ENCODE measurements at places on chromosomes 1 and 21.

- no peak for DNase-seq
Measured at GRCh38 chr1:193525917-193526710, 339.7 kb upstream of the B3GALT2 start.

GRCh38 chr1:85580872-85581801, 576 bp downstream of the CCN1 start:
- DNase-seq: peak; percentile 67

DNA sequence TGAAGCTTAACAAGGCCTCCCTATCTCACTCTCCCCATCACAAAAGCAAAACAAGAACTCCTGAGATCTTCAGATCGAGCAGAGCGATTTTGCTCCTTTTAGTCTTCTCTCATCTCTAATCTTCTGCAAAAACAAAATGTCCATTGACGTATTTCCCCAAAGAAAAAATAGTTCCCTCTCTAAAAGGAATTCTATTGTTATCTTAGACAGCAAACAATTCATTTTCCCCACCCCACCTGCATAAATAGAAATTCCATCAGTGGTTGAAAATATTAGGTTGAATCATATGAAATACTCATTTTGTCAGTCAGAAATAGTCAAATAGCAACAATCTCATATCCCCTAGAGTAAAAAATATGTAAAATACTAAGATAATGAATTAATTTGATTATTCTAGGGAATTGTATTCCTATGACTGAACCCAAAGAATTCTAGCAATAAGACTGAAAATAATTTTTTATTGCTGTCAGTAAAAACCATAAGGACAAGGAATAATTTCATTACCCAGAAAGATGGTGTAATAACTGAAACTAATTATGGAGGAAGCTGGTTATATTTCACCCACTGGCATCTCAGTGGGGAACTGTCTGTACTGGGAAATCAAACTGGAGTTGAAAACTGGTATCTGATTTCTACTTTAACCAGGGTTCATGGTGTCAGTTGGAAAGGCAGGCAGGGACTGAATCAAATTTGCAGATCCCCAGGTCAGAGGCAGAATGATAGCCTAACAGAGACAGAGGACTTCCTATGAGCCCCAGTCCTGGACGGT, 51.3 kb downstream of the RHOU start:
- DNase-seq: no peak

- no peak for DNase-seq
Measured at GRCh38 chr1:206506405-206507283, 687 bp upstream of the RASSF5 start.

DNA sequence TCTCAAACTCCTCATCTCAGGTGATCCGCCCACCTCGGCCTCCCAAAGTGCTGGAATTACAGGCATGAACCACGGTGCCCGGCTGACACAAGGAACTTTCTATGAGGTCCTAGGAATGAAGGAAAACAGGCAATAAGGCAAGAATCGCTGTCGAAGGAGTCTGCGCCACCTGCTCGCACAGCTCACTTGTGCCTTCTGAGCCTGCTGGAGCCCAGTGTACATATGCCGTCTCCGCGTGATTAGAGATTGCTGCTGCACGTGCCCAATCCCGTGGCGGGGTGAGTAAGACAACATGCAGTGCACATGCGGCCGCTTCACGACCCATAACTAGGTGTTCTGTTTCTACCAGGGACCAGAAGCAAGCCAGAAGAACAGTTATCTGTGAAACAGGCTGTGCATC, 24.3 kb downstream of the H3-3A start:
- DNase-seq: no peak

DNA sequence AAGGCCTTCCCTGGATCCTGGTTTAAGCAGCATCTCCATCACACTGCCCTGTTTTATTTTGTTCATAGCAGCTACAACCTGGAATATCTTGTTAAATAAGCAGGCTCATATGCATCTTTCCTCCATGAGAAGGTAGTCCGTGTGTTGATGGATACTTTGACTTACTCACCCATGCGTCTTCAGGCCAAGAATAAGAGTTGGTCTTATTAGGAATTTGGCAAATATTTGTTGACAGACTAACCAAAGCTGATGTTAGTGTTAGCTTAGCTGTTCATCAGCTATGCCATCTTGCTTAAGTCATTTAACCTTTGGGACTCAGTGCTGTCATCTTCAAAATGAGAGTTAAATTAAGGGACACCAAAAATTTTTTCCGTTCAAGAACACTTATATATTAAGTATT, 59.2 kb downstream of the SASS6 start:
- DNase-seq: no peak

DNA sequence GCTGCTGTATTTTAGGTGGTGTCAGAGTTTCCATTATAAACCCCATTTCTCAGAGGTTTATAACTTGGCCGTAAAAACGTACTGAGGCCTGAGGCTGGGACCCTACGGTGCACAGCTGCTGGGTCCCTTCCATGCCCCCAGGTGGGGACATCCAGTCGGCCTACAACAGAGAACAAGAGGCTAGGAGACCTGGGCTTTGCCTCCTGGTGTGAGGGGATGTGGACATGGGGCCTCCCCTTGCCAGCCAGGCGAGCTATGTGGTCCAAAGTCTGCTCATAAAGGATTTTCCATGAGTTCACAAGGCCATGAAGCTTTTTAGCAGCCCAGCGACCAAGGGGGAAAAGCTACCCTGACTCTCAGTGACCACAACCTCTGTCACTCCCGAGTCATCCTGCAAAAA, 261.5 kb upstream of the VAMP3 start:
- DNase-seq: no peak

- peak; percentile 88 for DNase-seq
Measured at GRCh38 chr1:206106328-206107167, 10.6 kb downstream of the AVPR1B start.

- no peak for DNase-seq
Measured at GRCh38 chr1:23646091-23646490, 45.5 kb upstream of the RPL11 start.

DNA sequence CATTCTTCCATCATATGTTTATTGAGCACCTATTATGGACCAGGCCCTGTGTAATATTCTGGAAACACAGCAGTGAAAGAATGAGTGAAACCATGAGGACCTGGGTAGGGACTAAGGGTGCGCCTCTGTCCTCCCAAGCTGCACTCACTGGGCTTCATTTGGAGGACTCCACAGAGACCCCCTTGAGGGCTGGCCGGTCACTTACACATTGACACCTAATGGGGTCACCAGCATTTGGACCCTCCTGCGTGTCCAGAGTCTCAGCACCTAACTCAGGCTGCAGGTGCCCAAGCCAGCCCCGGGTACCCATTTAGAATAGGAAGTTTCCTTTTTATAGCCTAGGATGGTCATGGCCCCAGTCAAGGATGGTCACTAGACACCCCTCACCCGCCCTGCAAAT, 2.8 kb upstream of the FNDC5 start:
- DNase-seq: no peak

GRCh38 chr1:223726380-223727001, 14.2 kb downstream of the CAPN2 start:
- peak; percentile 86 for DNase-seq

GRCh38 chr1:118459871-118460270, 274.8 kb upstream of the SPAG17 start:
- no peak for DNase-seq

DNA sequence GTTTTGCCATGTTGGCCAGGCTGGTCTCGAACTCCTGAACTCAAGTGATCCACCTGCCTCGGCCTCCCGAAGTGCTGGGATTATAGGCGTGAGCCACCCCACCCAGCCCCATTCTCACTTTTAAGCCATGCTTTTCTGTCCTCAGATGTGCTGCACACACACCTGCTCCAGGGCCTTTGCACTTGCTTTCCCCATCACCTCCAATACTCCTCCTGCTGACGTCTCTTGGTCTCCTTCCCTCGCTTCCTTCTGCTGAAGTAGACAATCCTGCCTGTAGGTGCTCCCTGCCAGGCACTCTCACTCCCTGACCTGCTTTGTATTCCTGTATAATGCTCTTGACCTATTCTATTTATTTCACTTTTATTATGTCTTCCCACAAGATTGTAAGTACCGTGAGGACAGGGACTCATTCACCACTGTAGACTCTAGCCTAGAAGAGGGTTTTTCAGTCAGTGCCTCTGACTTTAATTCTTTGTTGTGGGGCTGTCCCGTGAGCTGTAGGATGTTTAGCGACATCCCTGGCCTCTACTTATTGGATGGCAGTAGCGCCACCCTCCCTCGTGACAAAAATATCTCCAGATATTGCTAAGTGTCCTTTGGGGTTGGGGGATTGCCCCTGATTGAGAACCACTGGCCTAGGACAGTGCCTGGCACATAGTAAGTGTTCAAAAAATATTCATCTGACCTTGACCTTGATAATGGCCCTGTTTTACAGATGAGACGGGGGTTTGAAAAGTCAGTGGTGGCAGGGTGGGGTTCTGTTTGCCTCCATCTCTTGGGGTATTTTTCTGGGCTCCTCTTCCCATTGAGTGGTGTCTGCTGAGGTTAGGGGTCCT, 4.6 kb downstream of the TNFRSF1B start:
- DNase-seq: no peak
